ENCODE measurements at places on chromosomes 3 and 15.
A peak's percentile ranks its signal among the peaks of the same experiment; 100 is the strongest.

DNA sequence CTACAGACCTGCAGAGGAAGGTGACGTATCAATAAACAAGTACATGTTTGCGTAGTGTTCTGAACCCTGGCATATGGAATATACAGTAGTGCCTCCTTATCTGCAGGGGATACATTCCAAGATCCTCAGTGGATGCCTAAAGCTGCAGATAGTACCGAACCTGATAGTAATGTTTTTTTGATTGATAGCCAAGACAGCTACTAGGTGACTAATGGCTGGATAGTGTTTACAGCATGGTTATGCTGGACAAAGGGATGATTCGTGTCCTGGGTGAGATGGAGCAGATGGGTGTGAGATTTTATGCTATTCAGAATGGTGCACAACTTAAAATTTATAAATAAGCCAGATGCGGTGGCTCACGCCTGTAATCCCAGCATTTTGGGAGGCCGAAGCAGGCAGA, 55.8 kb upstream of the IGF2BP2 start:
- no peak for DNase-seq

- no peak for DNase-seq
Measured at GRCh38 chr15:63019511-63020109, 22.9 kb upstream of the TPM1 start.

DNA sequence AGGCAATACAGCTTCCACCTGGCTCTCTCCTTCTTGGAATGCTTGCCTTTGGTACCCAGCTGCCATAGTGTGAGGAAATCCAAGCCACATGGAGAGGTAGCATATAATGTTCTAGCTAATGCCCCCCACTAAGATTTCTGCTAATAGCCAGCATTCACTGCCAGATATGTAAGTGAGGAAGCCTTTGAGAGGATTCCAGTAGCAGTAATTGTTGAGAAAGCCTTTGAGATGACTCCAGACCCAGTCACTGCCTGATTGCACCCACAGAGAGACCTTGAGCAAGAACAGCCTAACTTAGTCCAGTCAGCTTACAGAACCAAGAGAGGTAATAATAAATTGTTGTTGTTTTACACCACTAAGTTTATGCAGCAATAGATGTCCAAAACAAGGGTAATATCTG, 63.1 kb downstream of the STRIT1 start:
- no peak for DNase-seq

GRCh38 chr15:56929399-56929798, 11.0 kb downstream of the TCF12 start:
- DNase-seq: no peak

GRCh38 chr15:49471733-49472132, 48.7 kb downstream of the FGF7 start:
- DNase-seq: no peak

DNA sequence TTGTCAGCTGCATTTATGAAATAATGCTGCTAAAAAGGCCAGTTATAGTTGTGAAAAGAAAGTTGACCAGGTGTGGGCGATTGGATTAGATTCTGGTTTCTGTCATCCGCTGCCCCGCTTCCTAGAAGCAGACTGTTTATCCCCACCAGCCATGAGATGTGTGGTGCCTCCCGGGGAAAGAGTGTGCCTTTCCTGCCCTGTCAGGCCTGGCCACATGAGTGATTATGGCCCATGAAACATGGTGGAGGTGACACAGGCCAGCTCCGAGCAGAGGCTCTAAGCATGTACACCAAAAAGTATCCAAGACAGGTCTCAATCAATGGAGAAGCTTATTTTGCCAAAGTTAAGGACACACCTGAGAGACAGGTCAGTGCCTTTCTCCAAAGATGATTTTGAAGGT, 85.4 kb upstream of the ABHD2 start:
- no peak for DNase-seq

GRCh38 chr3:108775649-108776048, 18.4 kb upstream of the RETNLB start:
- DNase-seq: no peak

DNA sequence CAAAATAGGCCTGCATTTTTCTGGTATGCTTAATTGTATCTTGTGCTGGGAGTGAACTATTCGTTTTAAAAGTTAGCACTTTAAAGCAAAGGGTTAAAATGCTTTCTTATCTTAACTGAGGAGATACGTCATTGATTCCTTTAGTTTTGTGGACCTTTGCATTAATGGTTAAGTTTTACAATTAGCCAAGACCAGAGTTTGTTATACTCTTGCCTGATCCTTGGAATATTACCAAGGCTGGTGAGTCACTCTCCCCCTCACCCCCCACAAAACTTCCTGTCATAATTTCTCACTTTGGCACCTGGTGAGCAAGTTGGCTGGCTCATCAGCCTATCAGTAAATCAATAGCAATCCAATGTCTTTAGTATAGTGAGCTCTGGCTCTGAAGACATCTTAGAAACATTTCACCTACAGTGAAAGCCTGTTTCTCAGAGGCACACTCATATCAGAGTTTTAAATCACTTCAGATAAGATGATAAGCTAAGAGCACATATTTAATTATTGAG, 26.7 kb downstream of the SLC2A2 start:
- DNase-seq: no peak

DNA sequence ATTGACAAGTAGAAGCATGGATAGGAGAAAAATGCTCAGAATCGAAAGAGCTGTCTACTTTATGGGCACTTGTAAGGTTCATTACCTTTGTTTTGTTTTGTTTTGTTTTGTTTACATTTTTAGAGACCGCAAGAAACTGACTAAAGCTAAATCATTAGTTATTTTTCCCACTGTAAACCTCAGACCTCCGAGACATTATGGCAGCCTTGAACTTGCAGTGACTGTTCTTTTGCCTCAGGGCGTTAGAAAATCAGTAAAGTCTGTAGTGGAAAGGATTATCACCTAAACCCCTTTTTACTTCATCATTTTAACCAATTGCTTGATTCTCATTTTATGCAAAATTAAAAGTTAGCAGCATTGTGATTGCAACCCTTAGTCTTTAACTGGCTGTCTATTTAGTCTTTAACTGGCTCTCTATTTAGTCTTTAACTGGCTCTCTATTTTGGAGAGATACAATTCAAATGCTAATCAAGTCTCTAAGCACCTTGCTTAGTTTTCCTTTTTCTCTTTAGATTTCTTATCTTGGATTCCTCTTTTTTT, 383.3 kb upstream of the ROBO2 start:
- no peak for DNase-seq

DNA sequence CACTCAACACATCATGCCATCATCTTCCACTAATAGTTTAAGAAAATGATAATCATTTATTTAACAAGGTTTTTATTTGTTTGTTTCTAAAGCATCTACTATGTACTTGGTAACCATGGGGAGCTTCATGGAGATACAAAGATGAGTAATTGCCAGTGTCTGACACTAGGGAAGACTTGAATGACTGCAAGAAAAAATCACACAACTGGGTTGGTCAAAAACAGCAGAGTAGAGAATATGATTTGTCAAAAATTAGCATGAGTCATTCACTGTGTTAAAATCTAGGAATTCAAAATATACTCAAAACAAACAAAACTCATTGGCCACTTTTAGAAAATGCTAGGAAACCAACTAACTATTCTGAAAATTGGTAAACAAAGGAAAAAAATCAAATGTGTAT, 6.3 kb downstream of the BNC1 start:
- no peak for DNase-seq

GRCh38 chr15:91541286-91541685, 312.2 kb upstream of the SLCO3A1 start:
- no peak for DNase-seq

DNA sequence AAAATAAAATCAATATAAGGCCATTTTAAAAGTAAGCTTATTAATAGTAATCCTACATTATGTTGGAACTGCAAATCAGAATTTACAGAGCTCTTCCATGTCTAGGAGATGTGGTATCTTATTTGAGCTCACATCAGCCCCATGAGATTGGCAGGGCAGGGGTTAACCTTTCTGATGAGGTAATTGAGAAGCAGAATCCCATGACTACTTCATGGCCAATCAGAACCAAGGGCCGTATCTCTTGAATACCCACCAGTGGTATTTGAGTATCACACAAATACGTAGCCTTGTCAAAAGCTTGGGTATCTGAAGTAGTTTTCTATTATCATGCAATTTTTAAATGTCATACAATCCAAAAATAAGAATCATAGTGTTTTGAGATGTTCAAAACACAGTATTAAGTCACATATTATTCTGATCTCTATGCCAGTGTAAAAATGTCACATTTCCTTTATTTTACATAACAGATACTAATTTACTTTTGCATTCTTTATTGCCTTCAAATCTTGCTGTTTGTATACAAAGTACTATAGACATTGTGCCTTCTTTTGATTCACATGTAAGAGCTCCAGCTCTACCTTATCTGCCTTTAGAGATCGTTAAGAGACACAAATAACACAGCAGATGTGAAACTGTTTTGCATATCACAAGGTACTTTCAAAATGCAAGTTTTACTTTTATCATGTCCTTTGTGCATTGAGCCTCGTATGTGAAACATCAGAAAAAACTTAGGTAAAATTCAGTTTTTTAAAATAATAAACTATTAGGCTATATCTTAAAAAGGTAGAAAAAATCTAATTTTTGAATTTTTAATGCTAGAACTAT, 251.7 kb upstream of the GOLGA6L4 start:
- DNase-seq: no peak

DNA sequence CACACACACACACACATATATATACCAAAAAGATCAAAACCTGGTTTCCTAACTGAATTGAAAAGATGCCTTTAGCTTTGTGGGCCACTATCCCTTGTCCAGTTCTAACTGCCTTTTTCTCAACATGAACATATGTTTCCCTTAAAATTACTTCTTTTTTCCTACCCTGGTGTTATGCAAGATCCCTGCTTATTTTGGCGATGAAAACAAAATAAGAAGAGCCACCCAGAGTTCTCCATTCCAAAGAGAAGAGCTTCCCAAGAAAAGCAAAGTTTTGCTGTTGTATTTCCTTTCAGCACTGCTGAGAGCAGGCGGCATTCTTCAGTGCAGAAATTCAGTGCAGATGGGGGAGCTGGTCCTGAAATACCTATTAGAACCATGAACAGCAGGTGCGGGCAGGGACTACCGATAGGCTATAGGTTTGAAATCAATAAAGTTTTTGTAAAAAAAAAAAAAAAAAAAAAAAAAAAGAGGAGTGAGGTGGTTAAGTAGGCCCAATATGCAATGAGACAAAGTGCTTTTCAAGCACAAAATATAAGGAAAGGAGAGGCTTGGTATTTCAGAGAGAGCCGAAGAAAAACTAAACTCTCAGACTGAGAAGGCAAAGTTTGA, 238.0 kb downstream of the FOXP1 start:
- no peak for DNase-seq

- no peak for DNase-seq
Measured at GRCh38 chr3:134651347-134652041, 672 bp upstream of the KY start.

DNA sequence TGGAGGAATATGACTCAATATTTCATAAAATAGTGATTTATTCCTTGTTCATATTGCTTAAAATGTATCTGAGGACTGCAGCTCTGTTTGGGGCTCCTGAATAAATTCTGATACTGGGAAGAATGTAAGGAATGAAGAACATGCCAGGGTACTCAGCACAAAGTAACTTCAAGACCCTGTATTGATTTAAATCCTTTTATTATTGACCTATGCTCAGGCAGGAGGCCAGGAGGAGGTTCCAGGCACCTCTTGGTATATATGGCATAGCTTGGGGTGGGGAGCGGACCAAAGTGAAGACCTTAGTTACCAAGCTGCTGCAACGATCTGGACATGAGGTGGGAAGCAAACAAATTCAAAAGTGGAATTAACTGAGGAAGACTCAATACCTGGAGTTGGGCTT, 142.8 kb upstream of the PEX5L start:
- no peak for DNase-seq

DNA sequence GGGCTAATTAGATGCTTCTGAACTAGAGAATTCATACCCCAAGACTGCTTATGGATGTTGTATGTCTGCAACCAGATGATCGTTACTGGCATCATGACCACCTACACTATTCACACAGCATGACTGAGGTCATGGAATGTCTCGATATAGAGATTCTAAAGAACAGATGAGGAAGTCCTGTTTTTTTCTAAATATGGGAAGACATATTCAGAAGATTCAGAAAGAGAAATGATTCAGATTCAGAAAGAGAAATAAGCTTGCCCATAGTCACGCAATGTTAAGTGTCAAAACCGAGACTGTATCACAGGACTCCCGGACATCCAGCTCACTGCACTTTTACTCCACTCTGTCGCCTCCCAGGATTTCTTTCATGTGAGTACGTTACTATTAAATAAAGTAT, 136.2 kb downstream of the TPRG1 start:
- no peak for DNase-seq

DNA sequence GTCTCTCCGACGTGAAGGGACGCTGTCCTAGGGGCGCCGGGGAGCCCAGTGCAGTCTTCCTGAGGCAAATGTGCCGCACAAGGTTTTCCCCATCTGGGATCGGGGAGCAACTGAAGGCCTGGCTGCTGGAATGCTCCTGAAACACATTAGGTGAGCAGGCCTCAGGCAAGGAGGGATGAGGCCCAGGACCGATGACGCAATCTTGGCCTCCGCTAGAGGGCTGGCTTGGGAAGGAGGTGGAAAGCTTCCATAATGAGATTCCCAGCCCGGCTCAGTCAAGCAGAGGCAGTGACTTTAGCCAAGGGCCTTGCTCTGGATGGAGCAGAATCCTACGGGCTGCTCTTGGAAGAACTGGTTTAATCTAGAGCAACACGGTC, 50.8 kb downstream of the CPN2 start:
- DNase-seq: no peak

- peak; percentile 4 for DNase-seq
Measured at GRCh38 chr3:44323341-44323955, 15.1 kb upstream of the TCAIM start.

DNA sequence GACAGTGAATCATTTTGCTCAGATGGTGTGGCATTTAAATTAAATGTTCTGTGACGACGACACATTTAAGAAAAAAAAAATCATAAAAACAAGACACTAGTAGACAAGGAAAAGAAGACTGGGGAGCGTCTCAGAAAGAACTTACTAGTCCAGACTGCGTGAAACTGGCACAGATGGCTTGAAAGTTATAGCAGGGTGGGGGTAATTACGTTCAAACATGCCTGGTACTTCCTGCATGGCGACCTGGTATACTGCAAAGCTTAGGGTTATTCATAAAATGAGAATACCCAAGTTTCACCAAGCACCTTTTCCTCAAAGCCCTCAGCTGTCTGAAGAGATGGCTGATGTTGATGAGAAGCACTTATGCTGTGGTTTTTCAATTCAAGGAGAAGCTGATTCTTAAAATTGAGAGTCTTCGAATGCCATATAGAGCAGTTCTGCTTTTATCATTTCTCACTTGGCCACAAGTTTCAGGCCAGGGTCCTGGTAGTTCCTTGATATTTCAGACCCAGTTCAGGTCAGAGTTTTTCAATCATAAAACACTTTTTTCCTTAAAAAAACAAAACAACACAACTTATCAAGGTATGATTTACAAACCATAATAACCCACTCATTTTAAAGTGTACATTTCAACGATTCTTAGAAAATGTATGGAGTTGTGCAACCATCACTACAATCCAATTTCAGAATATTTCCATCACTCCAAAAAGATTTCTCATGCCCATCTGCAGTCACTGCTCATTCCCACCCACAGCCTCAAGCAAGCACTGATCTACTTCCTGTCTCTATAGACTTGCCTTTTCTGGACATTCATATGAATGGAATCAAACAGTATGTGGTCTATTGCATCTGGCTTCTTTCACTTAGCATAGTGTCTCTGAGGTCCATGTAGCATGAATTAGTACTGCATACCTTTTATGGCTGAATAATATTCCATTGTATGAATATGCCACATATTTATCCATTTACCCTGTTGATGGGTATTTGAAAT, 24.7 kb downstream of the PCOLCE2 start:
- no peak for DNase-seq

GRCh38 chr3:139627759-139628158, 50.0 kb downstream of the NMNAT3 start:
- no peak for DNase-seq

Data from activated naive CD8-positive, alpha-beta T cell treated with anti-CD3 and anti-CD28 coated beads, Interleukin-2, amount 50 U/mL, for 16 hours (primary cell).